Activated T-helper 9 cell treated with anti-CD3 and anti-CD28 coated beads, Interleukin-2, amount 50 U/mL, for 16 hours (primary cell): ENCODE measurements at places on chromosomes 4 and X.

GRCh38 chr4:37471971-37472370, 214.2 kb downstream of the RELL1 start:
- no peak for DNase-seq

DNA sequence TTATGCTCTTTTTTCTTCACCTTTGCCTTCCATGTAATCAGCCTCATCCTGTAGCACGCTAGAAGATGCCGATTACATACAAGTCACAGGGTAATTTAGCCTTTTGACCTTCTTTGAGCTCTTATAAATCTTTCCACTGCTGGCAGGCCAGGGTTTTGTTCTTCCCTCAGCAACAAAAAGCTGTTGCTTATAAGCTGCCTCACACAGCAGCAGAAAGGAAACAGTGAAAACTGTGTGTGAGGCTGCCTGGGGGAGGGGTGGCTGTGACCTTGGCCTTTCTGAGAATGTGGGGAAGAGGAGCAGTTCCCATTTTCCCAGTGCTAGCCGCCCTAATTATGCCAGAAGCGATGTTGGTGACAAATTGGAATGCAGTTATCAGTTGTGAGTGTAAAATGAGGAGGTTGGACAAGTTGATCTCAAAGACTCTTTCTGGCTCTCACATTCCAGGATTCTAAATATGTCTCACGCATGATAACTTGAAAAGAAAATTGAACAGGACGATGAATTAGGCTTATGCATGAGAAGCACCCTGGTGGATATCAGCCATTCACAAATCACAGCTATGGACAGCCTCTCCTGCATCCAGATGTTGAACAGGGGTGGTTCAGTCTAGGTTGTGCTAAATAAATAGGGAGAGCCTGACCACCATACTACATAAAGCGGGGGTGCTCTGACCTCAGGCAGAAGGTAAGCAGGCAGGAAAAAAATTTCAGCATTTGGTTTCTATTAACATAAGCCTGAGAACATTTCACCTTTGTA, 25.7 kb downstream of the SLITRK2 start:
- DNase-seq, result no peak

- no peak for DNase-seq
These were observed 52.8 kb downstream of the PDLIM5 start for GRCh38 chr4:94504545-94504944.

GRCh38 chr4:109462297-109462696, 28.7 kb downstream of the SEC24B start:
- no peak for DNase-seq

GRCh38 chr4:102352781-102353180, 7.5 kb upstream of the SLC39A8 start:
- DNase-seq, result no peak
